ENCODE measurements at places on chromosomes 11 and 22. TPM values are rescaled to one million over a fixed set of nuclear protein-coding genes. Genes with fewer than 3 reads are reported as not detected.

GRCh38 chr22:20829491-20830134 is 29.0 kb downstream of the PI4KA start:
- DNase-seq, result no peak

Gene PPFIBP2
- 10.2 TPM for total RNA-seq

DNA sequence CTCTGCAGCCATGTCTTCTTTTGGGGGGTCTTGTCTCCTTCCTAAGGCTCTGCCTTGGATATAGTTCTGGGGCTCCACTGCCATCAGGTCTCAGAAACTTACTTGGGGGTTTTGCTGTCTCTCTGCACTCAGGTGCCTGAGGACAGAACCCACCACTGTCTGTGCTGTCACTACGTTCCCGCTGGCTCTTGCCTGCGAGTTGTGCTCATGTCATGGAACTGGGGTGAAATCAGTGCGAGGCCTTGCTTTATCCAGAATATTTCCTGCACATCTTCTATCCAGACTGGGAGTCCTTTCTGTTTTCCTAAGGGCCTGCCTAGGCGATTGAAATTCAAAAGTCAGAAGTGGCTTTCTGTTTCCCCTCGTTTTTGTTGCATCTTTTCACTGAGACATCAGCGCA is 6.6 kb upstream of the USP2 start:
- no peak for DNase-seq

DNA sequence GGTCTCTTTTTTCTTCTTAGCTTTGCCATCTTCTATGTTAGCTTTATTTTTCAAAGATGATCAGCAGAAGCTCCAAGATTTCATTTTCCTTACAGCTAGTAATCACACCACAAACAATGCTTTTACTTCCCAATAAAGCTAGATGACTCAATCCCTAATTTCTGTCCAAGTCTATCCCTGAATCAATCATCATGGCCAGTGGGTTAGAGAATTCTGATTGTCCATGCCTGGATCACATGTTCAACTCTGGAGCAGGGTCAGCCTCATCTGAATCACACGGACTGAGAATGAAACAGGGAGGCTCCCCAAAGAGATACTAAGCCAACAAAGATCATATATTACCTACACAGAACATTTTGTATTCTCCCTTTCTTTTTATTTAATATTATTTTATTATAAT is 79.6 kb downstream of the BBOX1 start:
- DNase-seq, result no peak

Gene OR6A2
- total RNA-seq, result not detected

DNA sequence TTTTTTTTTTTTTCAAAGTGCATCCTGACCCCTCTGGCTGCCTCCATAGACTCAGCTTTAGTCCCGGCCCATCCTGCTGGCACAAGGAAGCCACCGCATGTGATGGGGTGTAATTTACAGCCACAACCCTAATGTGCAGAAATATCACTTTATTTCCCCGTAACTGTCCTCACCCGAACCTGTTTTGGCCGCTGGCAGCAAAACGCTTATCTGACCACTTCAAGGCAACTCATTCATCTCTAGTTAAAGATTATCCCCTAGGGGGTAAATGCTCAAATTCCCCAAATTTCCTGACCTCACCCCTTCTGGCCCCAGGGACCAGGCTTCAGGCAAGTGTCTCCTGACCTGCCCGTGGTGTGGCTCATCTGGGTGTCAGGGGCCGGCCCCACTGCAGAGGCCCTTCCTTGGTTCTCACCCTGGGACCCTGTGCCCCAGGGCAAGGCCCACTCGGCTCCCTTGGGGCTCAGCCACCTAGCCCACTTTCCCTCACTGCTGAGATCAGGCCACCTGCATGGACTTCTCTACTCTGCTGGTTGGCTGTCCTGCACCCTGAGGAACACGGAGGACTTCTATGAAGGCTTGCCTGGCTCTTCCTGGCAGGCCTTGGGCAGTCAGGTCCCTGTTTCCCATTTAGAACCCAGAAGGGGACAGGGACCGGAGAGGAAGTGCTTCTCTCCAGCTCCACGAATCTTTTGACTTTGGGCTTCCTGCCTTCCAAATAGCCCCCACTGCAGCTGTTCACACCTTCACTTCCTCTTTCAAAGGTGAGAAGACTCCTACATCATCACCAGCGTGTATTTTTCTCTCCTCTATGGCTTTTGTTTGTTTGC is 53.3 kb downstream of the WNT11 start:
- DNase-seq, result no peak

All from uterus (tissue), 4 donors.